Motor neuron (in vitro differentiated cells): ENCODE measurements at places on chromosomes 5 and 9. TPM values are rescaled to one million over a fixed set of nuclear protein-coding genes. Genes with fewer than 3 reads are reported as not detected.

DNA sequence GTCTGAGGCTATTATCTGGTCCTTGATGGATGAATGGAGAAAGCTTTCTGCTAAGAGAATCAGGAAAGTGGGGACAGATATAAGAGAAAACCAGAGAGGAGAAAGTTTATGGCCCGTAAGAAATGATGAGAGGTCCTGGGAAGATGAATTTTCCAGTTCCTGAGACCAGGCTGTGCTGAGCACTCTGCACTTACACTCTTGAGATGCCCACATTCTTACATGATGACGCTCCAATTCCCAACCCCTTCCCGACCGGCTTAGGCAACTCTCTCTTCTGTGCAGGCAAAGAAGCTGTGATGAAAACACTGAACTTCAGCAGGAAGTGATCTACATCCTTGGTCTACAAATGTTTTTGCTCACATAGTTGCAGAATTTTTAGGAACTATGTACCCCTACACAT lies 417.0 kb downstream of the ARHGEF28 start:
- no peak for ATAC-seq

- no peak for ATAC-seq
Measured at GRCh38 chr5:51384281-51384840, 1.1 kb downstream of the ISL1 start.

- no peak for ATAC-seq
Measured at GRCh38 chr5:100746730-100747129, 156.4 kb downstream of the ST8SIA4 start.

Gene NIM1K
- total RNA-seq = 9.2 TPM in 2 replicates

Gene MEF2C
- 8.6 and 10.1 TPM in 2 replicates for total RNA-seq
